ENCODE measurements at places on chromosomes 6 and 20.

GRCh38 chr6:111803371-111803770 is 69.9 kb downstream of the FYN start:
- DNase-seq = no peak

DNA sequence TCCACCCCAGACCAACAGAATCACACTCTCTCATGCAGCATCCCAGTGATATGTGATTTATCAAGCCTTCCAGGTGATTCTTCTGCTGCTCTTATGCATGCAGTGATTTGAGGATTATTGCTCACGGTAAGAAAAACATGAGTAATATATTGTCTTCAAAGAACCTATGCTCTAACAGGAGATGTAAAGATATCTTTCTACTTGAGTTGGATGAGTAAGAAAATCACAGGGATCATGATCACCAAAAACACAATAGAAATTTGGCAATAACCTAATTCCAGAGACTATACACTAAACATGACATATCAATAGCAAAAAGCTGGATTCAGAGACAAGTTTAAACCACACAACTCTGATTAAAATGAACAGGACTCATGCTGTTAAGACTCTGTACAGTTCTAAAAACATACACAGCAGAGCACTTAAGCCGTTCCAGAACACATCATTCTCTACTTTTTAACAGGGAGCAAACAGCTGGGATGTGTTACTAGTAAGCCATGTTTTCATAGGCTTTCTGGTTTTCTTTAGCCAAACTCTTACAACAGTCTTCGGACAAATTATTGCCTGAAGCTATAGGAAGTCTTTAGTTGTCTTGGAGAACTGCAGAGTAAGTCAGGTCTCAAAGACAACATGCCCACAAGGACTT is 568.6 kb downstream of the HAO1 start:
- no peak for DNase-seq

DNA sequence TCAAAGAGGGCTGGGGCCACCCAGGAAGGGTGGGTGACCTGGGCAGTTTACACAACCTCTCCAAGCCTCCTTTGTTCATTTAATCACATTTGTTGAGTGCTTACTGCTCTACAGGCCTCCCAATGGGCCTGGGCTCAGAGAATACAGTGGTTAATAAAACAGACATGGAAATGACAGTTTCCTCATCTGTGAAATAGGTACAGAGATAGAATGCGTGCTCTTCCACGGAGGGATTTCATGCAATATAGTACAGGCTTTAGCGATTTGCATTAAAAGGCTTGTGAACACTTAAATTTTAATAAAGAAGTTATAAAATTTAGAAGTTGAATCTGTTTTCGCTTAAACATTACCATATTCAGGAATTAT is 802 bp upstream of the FERMT1 start:
- DNase-seq = no peak

GRCh38 chr6:74137911-74138310 is 441.9 kb downstream of the CD109 start:
- no peak for DNase-seq

DNA sequence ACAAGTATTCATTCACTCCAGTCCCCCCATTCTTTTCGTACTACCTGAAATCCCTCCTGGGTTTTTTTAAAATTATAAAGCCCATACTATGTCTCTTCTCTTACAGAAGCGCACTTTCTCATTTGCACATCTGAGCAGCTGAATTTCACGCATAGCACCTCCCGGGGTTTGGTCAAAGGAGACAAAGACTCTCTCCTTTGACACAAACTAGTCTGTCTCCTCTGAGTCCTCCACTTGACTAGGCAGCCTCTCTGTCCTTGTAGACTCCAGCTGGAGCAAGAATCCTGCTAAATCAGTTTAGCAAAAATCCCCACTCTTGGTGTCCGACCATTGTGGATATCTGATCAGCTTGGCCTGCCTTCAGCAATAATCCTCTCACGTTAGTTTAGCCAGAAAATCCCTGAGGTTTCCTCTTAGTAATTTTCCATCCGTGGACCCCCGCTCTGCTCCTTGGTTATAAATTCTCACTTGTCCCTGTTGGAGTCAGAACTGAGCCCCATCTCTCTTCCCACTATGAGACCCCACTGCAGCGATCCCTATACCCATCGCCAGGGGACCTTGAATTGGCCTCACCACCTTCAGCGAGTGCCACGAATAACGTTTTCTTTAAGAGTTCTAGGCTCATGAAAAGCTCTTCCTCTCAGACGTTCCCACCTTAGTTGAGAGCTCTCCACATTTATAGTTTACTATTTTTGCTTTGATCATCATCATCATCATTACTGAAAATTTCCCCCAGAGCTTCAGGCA is 29.0 kb downstream of the PDYN start:
- DNase-seq = no peak

GRCh38 chr20:13165203-13165602 is 55.9 kb upstream of the ISM1 start:
- DNase-seq = no peak

DNA sequence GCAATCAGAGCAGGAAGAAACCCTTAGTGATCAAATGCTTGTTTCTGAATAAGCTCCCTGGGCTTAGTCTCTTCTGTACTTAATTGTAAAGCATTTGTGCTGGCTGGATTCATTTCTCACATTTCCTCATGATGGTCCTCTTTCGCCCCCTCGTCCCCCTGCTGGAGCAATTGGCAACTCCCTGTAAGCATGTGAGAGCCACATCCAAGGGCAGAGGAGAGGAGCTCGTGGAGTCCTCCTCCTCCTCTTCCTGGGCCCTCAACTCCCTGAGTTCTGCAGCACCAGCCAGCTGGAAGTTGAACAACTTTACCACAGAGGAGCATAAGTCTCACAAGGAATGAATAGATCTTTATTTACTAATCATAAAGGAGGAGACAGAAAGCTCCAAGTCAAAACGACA is 12.6 kb downstream of the ANKEF1 start:
- no peak for DNase-seq

GRCh38 chr20:20582734-20583133 is 129.7 kb downstream of the RALGAPA2 start:
- DNase-seq = no peak

GRCh38 chr6:17621003-17621402 is 20.9 kb downstream of the FAM8A1 start:
- DNase-seq = no peak

- DNase-seq = no peak
Observed at GRCh38 chr6:80991316-80991715, 761.2 kb downstream of the TENT5A start.

GRCh38 chr6:47130086-47130485 is 88.0 kb upstream of the ADGRF1 start:
- no peak for DNase-seq

DNA sequence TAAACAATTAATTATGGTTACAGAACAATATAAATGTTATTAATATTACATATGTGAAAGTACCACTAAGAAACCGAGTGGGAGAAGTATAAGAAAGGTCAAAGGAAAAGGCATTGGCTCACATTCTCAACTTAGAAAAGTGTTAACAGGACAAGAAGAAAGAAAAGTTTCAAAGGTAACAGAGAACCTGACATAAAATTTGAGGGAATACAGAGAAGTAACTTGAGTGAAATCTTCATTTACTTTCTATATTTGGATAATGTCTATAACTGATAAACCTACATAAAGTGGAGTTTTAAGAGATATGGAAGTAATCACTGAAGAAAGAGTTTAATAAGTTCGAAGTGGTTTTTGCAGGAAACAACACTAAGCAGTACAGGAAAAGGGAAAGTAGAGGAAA is 30.1 kb downstream of the REPS1 start:
- DNase-seq = no peak

- DNase-seq = peak; percentile 90
Observed at GRCh38 chr6:34196116-34196832, 40.4 kb upstream of the HMGA1 start.

DNA sequence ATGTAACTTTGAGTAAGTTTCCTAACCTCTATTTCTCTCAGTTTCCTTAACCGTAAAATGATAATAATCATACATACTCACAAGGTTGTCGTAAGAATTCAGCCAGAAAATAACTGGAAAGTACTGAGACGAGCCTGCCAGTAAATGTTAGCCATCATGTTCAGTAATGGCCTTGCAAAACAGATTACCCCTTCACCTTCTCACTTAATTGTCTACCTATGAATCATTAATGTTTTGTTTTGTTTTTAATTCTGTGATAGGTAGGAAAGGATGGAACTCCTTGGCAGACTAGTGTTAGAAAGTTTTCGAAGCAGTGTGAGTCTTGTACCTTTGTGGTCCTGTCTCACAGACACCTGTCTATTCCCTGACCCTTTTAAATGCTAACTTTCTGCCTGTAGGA is 50.6 kb downstream of the MAPK14 start:
- no peak for DNase-seq

- no peak for DNase-seq
Observed at GRCh38 chr6:101208152-101208551, 185.4 kb upstream of the GRIK2 start.

DNA sequence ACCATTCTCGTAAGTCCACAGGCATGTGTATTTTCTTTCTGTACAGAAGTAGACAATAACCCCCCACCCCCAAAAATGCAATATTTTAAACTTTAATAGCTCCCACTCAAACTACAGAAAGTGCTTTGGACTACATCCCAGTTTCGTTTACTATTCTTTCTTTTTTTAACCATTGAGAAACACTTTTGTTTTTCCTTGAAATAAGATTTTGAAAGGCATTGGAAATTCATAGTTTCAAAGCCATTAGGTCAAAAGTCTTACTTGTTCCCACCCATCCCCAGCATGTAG is 140.0 kb downstream of the KIF16B start:
- no peak for DNase-seq

GRCh38 chr6:164694386-164694785 is 615.0 kb downstream of the C6orf118 start:
- no peak for DNase-seq

DNA sequence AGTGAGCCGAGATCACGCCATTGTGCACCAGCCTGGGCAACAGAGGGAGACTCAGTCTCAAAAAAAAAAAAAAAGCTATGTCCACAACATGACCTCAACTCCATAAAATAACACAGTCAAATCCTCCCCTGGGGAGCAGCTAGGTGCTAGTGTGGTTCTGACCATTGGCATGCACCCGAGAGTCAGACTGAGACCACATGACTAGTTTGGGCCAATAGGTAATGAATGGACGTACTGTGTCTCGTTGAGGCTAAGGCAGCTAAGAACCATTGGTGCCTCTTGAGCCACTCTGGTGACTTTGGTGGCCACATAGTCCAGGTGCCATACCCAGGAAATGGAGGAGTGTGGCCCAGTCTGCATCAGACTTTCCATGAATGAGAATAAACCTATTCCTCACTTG is 40.3 kb downstream of the ATP9A start:
- DNase-seq = no peak

- DNase-seq = no peak
Observed at GRCh38 chr6:168365422-168366165, 46.0 kb upstream of the DACT2 start.

DNA sequence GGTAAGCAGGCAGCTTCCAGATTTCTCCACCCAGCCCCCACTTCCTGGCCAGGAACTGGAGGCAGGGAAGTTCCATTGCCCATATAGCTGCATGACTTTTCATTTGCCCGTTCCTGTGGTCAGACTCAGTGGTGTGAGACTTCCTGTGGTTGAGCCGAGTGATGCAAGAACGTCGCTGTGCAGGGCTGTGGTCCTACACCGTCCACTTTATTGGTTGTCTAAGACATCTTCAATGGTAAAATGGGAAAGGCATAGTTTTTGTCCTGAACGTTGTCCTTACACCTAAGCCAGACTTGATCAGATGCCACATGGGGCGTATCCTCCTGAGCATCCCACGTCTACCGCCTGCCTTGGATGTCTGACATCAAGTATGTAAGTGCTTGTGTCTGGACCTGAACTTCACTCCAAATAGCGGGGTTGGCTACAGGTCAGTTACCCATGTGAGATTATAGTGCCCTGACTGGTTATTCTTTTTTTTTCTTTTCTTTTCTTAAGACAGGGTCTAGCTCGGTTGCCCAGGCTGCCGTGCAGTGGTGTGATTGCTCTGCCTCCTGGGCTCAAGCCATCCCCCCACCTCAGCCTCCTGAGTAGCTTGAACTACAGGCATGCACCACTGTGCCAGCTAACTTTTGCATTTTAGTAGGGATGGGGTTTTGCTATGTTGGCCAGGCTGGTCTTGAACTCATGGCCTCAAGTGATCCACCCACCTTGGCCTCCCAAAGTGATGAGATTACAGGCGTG is 25.9 kb upstream of the GTSF1L start:
- DNase-seq = peak; percentile 78

DNA sequence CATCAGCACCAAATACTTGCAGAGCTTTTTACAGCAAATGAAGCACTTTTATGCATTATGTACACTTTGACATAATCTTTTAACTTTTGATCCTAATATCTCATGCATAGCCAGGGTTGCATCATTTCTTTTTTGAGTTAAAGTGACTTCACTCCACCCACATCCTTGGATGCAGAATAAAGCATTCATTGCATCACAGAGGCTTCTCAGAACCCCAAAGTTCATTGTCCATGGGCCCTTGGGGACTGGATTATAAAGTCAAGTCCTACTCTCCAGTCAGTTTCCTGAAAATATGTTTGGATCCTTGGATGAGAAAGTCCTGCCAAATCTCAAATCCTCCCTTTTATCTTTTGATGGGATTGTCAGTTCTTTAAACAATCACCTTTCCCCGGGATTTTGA is 10.6 kb upstream of the EFHC1 start:
- DNase-seq = no peak

DNA sequence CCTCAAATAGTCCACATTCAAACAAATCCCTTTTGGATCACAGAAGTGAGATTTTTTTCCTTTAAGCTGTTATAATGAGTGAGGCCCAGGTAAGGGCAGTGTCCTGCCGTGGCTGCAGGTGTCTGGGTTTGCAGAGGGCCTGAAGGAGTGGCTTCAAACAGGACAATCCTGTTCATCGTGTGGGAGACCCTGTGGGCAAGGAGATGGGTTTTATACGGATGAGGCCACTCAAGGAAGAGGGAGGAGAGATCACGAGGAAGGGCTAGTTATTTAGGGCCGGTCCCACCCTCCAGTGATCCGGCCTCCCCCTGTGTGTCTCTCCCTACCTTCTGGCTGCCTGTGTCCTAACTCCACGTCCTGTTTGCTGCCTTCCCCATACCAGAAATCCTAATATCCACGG is 33.8 kb downstream of the PPP1R14C start:
- no peak for DNase-seq

DNA sequence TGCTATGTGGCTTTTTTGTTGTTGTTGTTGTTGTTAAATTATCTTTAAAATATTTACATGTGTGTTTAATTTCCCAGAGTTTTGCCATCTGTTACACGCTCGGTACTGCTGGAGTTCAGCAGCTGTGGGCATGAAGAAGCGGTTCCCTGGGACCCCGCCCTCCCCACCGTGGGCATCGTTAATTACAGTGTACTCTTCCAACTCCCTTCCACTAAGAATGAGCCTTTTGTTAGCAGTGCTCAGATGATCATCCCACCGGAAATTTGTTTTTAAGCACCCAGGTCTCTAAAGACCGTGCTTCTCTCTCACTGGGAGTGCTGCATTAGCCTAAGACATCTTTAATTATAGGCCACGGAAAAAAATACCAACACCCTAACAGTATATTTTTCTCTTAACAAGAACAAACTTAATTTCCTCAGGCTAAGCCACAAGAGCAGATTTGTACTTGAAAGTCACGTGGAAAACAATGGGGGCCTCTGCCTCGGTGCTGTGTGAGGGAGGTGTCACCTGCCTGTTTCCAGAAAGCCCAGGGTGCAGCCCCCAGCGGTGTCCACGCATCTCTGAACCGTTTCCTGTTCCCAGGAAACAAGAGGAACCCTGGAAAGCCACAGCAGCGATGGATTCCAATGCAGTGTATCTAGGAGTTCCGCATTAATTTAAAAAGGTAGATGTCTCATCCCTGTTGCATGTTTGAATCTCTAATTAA is 113.3 kb upstream of the FRMD1 start:
- no peak for DNase-seq

- DNase-seq = no peak
Observed at GRCh38 chr6:14593286-14593685, 475.7 kb downstream of the CD83 start.

All from activated T-cell treated with anti-CD3 and anti-CD28 coated beads, Interleukin-2, amount 50 U/mL, for 72 hours (primary cell).